Activated T-helper 17 cell treated with anti-CD3 and anti-CD28 coated beads, Interleukin-2, amount 50 U/mL, for 72 hours (primary cell): ENCODE measurements at places on chromosomes 4 and X.

- ATAC-seq, result no peak
These were observed 337.0 kb downstream of the PDGFC start for GRCh38 chr4:156634612-156635011.

DNA sequence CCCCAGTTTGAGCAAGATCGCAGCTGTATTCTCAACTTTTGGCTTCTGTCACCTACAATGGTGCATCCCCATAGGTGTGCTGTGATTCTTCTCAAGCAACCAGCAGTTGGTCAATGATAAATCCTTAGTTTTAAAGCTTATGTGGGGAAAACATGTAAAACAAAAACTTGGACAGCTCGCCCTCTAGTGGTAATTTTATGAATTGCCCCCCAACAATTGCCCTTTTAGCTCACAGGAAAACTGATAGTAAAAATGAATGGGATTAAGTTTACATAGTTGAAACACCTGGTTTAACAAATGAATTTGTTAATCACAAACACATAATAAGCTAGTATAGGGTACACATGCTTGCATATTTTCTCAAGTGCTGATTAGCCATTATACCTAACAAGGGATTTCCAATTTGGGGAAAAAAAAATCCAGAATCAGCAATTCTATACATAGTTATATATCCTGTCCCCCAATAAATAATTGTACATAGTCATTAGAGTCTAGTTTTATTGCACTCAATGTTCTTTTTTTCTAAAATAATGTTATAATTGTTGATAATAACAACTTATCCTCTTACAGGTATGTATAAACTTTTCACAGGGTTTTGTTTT, 30.1 kb downstream of the TEX13A start:
- ATAC-seq, result no peak

GRCh38 chrX:39929379-39930025, 168.3 kb downstream of the BCOR start:
- no peak for ATAC-seq

DNA sequence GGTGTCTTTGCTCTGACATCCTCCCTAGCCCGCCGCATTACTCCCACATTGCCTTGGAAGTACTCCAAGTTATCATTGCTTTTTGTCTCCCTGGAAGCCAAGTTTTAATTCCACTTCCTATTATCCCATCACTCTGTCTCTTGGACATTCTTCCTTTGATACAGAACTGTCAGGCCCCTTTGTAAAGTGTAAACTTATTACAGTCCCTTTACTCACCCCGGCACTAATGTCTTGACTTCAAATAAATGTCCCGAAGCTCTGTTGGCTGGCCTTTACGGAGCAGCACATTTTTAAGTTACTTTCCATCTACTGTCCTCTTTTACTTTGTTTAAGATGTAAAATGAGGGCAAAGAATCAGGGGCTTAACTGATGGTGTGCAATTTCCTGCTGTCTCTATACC, 223.5 kb upstream of the IGFBP7 start:
- ATAC-seq, result no peak

- no peak for ATAC-seq
These were observed 325.0 kb downstream of the RAB28 start for GRCh38 chr4:13159041-13159620.

DNA sequence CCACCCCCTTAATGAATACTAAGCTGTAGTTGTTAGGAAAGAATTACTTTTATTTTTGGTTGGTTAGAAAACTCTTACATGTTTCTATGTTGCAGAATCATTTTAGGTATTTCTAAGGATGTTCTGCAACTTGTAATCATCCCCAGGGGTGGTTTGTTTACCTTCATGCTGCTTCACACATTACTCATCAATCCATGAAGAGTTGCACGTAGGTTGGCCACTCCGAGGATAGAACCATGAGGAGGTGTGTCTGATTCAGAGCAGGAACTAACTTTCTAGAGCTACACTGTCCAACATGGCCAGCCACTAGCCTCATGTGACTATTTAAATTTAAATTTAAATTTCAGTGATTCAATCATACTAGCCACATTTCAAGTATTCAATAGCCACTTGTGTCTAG, 127.2 kb upstream of the FRMPD4 start:
- ATAC-seq, result peak; percentile 47
